A673 (cell line): ENCODE measurements at places on chromosomes 13 and 19.

- H3K36me3 ChIP-seq: no peaks in the 10 kb centered on the region
- no peaks in the 10 kb centered on the region for H3K27me3 ChIP-seq
- no peak overlapping the region for H3K27ac ChIP-seq
- DNase-seq: peak; percentile 47
- H3K4me3 ChIP-seq: no peak overlapping the region
Observed at GRCh38 chr13:55660851-55661250, 1479.9 kb upstream of the PRR20A start.

DNA sequence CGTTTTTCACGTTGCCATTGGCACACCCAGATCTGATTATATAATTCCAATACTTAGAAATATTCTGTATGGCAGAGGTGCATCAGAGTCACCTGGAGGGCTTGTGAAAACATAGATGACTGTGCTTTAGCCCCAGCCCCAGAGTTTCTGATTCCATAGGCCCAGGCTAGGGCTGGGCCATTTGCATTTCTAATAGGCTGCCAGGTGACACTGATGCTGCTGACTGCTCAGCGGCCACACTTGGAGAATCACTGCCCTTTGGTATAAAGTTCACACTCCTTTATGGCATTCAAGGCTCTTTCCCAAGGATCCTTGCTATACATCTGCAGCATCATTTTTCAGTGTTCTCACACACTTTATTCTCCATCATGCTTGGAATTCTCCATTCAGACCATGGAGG lies 137.1 kb downstream of the AKAP11 start:
- no peaks in the 10 kb centered on the region for H3K27me3 ChIP-seq
- no peak overlapping the region for H3K4me3 ChIP-seq
- DNase-seq: no peak
- no peaks in the 10 kb centered on the region for H3K4me1 ChIP-seq
- no peaks in the 10 kb centered on the region for H3K36me3 ChIP-seq

GRCh38 chr19:7371001-7371400 lies 22.3 kb downstream of the ARHGEF18 start:
- no peak overlapping the region for H3K27ac ChIP-seq
- no peaks in the 10 kb centered on the region for H3K36me3 ChIP-seq

DNA sequence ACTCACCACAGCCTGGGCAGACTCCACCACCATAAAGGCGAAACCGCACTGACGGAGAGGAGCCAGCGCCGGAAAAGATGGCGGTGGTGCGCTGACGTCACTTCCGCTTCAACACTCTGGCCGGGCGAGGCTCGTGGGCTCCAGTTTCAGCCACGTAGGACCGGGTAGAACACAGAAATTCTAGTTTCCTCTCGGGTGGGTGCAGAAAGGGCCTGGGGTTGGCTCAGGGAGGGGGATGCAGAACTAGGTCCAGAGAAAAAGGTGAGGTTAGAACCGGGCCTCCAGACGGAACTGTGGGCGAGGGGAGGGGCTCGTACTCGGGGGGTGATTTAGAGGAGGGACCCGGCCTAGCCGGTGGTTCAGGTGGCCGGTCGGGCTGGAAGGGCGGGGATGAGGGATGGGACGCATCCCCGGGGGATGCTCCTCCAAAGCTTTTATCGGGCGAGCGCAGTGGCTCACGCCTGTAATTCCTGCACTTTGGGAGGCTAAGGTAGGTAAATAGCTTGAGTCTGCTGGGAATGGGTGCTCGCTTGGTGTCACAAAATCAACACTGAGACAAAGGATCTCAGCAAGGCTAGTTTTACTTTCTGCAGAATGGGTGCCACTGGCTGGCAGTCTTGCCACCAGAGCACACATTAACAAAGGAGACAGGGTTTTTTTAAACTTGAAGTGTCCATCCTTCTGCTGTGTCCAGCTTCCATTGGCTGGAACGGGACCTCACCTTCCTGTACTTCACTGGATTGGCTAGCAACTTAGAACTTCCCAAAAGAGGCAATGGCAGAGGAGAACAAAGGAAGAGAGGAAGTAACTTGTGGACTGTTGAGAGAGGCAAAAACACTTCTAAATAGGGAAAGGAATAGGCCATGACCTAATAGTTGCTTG lies at the start of gene ZNF561:
ZNF561 (minus strand) TSS at position 77 of the 882 bp plus-strand sequence. CDS start 1,776 bp downstream, outside the sequence.
- peaks cover 27% of the 10 kb centered on the region for H3K36me3 ChIP-seq
- H3K4me3 ChIP-seq: peak within 1 kb of the TSS; percentile 78
- peaks cover 6% of the 10 kb centered on the region for H3K4me1 ChIP-seq

DNA sequence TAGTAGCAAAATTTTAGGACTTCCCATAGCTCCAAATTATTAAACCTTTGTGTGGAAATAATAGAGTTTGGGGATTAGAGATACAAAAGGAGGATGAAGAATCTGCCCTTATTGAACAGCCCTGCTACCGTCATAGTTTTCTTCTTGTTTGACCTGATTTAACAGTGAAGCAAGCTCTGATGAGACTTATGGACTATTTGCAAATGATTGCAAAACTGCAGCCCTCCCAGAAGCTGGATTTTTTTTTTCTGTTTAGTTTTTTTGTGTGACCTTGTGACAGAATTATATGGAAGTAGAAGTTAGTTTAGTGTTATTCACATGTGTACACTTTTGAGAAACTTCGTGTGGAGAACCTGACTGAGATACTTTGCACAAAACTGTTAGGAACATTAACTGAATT lies 267.8 kb downstream of the KCNRG start:
- H3K27me3 ChIP-seq: no peaks in the 10 kb centered on the region
- H3K36me3 ChIP-seq: no peaks in the 10 kb centered on the region
- no peaks in the 10 kb centered on the region for H3K4me1 ChIP-seq
- no peak for DNase-seq
- H3K27ac ChIP-seq: no peak overlapping the region
- H3K4me3 ChIP-seq: no peak overlapping the region

- no peak for DNase-seq
- H3K27me3 ChIP-seq: no peaks in the 10 kb centered on the region
- no peaks in the 10 kb centered on the region for H3K4me1 ChIP-seq
- H3K27ac ChIP-seq: no peak overlapping the region
- no peaks in the 10 kb centered on the region for H3K36me3 ChIP-seq
Observed at GRCh38 chr19:47058621-47059022, 10.2 kb upstream of the TMEM160 start.

DNA sequence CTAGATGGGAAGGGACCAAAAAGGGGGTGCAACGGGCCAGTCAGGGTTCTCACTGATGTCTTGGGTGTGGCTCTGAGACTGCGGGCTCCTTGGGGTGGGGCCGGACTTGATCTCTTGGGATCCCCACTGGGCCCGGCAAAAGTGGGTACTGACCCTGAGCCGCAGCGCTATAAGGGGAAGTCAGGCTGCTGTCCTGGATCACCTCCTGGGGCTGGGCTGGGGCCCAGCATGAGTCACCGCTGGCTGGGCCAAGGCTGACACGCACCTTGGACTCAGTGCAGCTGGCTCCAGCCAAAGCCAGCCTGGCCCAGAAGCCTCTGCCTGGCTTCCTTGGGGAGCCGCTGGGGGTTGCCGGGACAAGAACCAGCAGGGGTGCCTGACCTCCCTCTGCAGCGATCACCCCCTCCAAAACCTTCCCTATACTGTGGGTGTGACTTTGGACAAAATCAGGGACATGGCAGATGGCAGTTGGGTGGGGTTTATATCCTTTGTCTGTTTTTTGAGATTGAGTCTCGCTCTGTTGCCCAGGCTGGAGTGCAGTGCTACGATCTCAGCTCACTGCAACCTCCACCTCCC lies 617 bp upstream of the IQCN start:
- H3K4me3 ChIP-seq: no peak overlapping the region
- peaks cover 36% of the 10 kb centered on the region for H3K36me3 ChIP-seq
- no peaks in the 10 kb centered on the region for H3K27me3 ChIP-seq
- no peak for DNase-seq

DNA sequence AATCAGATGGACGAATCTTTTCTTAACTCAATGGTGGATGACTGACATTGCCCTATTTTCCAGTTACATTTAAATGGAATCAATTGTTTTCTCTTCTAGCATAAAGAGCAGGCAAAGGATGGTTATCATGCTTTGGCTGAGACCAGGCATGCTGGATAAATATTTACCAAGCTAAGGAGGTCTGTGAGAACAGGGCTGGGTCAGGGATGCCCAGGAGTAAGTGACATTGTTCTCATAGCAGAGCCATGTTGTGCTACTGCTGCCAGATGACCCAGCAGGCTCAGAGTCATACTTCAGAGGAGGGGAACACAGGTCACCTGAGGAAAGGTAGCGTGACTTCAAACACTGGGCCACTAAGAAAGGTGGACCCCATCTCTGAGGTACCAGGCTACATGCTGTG lies 116.0 kb upstream of the RNF113B start:
- no peaks in the 10 kb centered on the region for H3K36me3 ChIP-seq
- H3K27ac ChIP-seq: no peak overlapping the region
- H3K4me1 ChIP-seq: peaks cover 9% of the 10 kb centered on the region
- no peaks in the 10 kb centered on the region for H3K27me3 ChIP-seq
- DNase-seq: no peak

- H3K36me3 ChIP-seq: no peaks in the 10 kb centered on the region
- no peaks in the 10 kb centered on the region for H3K4me1 ChIP-seq
- no peak overlapping the region for H3K4me3 ChIP-seq
- no peak for DNase-seq
- H3K27ac ChIP-seq: no peak overlapping the region
- peaks cover 5% of the 10 kb centered on the region for H3K27me3 ChIP-seq
Observed at GRCh38 chr13:52004511-52005170, 6.6 kb downstream of the ATP7B start.

- DNase-seq: no peak
- H3K27ac ChIP-seq: no peak overlapping the region
- H3K36me3 ChIP-seq: no peaks in the 10 kb centered on the region
Observed at GRCh38 chr13:81565849-81566248, 1224.9 kb upstream of the SPRY2 start.
